ENCODE measurements at places on chromosomes 16 and 17. TPM values are rescaled to one million over a fixed set of nuclear protein-coding genes. Genes with fewer than 3 reads are reported as not detected.

LPO gene
- total RNA-seq: not detected

CHAD gene
- 0.11 TPM for total RNA-seq

DNA sequence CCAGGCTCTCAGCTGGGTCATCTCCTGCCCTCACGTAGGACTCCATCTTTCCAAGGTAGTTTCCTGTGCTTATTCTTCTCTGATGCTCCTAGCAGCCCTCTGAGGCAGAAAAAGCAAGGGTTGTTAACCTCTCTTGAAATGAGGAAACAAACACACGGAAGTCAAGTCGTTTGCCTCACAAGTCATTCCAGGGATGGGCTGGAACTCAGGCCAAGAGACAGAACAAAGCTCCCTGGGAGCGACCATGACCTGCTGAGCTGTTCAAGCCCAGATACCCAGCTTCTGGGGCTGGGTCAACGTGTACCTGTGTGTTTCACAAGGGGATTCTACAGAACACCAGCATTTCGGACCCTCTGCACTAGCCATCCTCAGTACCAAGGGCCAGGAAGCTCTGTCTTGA is 28.1 kb downstream of the SRL start:
- no peak for DNase-seq

DNA sequence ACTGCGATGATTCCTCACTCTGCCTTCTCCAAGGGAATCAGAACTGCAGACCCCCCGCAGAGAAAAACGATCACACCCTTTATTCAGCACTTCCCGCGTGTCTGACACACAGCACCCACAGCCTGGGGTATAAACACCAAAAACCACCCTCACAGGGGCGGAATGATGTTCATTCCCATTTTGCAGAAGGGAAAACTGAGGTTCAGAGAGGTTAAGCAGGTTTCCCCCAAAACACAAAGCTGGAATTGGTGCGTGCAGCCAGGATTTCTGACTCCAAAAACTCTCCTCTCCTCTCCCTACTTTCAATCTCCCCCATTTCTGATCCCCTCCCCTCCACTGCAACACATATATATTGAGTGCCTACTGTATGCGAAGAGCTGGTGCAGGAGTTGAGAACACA is 55.8 kb downstream of the XYLT1 start:
- DNase-seq: no peak

DNA sequence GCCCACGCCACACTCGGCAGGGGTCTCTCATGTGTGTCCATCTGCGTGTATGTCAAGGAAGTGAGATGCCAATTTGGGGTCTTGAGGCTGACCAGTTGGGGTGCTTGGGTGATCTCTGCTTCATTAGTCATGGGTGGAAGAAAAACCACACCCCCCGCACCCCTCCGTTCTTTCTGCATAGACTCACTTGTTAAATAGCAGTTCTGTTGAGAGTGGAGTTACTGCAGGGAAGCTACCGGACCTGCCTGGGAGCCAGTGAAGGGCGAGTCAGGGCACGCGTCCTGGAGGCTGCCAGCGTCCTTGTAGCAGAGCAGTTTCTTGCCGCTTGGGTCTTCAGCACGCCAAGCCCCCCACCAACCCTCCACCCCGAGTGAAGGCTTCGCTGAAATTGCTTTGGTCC is 8.5 kb downstream of the SNN start:
- no peak for DNase-seq

DNA sequence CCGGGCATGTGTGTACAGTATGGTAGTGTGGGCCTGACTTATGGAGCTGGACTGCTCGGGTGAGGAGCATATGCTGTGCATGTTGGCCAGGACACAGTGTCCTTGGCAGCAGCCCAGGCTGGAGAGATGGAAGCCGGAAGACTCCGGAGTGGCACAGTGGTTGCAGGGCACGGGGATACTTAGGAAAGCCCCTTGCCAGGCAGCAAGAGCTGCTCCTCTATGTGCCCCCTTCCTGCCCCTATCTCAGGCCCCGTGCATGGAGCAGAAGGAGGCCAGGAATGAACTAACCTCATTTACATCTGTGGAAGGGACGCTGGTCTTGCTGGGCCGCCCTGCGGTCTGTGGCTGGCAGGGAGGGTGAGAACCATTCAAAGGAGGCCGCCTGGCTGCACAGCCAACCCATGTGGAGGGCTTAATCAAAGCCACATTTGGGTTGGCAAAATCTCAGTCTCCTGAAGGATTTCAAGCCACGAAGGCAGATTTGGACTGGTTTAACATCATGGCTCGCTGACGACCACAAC is 32.2 kb upstream of the RCVRN start:
- DNase-seq: no peak

DNA sequence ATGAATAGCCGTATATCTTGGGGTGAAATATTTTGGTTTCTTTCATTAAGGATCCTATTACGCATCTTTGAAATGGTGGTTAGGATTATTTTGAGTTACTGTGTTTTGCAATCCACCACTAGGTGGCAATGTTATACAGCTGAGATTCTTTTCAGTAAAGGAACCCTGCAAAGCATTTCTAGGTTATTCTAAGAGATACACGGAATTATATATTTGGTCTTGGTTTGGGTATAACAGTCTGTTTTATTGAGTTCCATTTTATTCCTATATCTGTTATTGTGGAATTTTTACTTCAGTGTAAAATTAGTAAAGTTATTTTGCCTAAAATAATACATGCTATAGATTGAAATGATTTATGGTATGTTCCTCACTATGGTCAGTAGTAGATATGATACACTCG is 62.9 kb upstream of the CPHXL start:
- peak; percentile 61 for DNase-seq

- peak; percentile 57 for DNase-seq
These were observed 1.6 kb downstream of the CMIP start for GRCh38 chr16:81445966-81446906.

DNA sequence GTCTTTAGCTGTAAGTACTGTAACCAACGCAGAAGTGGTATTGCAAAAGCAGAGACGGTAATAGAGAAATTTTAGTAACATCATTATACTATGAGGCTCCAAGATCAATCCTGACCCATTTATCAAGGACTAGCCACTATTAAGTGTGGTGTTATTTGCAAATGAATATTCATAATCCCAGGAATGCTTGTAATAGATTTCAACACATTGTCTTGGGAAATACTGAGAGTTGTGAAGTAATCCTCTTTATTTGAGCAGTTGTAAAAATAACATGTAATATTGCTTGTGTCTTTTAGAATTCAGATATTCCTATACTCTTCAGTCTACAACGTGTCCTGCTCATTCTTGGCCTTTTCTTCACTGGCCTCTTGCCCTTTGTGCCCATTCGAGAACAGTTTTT is 46.4 kb downstream of the GDPD1 start:
- DNase-seq: no peak

Data from cardiac muscle cell (in vitro differentiated cells and primary cell).